ENCODE measurements at places on chromosomes 16 and 17. TPM values are rescaled to one million over a fixed set of nuclear protein-coding genes. Genes with fewer than 3 reads are reported as not detected.

The VAT1L gene
- total RNA-seq = 0.08 TPM

The CHST4 gene
- total RNA-seq = not detected

The LRRC36 gene
- total RNA-seq = not detected

The OR4D1 gene
- not detected for total RNA-seq

The NFE2L1 gene
- 81.2 TPM for total RNA-seq

The ZCCHC14 gene
- total RNA-seq = 9.0 TPM

The OTOA gene
- not detected for total RNA-seq

The KLHL10 gene
- 0.12 TPM for total RNA-seq

The C16orf96 gene
- not detected for total RNA-seq

The ODAD4 gene
- 0.35 TPM for total RNA-seq

The NEK8 gene
- 5.3 TPM for total RNA-seq

The SPATA32 gene
- total RNA-seq = not detected

The PDILT gene
- total RNA-seq = not detected

The ACAP1 gene
- total RNA-seq = 1.3 TPM

The MYADML2 gene
- not detected for total RNA-seq

The TP53TG3B gene
- 0.08 TPM for total RNA-seq

The SPNS3 gene
- total RNA-seq = not detected

The CENPN gene
- total RNA-seq = 25.3 TPM

The KRT40 gene
- not detected for total RNA-seq

The TBC1D3E gene
- not detected for total RNA-seq

The TEX14 gene
- total RNA-seq = not detected

The ACE gene
- 2.0 TPM for total RNA-seq

The SPATA22 gene
- not detected for total RNA-seq

The DEXI gene
- 79.0 TPM for total RNA-seq

The GRB7 gene
- 0.60 TPM for total RNA-seq

All from smooth muscle cell of the coronary artery (primary cell).